ENCODE measurements at places on chromosomes 2 and 18. TPM values are rescaled to one million over a fixed set of nuclear protein-coding genes. Genes with fewer than 3 reads are reported as not detected.

DNA sequence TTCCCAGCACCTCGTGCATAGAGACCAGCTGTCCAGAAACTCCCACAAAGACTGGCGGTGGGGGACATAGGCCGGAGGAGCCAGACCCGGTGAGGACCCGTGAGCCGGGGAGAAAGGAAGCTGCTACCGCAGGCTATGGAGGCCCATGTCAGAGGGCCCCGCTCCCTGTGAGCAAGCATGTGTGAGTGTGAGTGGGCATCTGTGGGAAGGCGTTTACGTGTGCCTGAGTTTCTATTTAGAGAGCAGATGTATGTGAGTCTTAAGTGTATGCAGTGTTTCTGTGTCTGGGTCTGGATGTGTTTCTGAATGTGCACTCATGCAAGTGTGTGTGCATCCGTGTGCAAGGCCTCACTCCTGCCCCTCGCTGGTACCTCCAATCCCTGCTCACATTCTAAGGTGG lies 187.8 kb upstream of the RAB6C start:
- DNase-seq = no peak
- H3K27ac ChIP-seq = no peak overlapping the region
- no peak overlapping the region for H3K4me3 ChIP-seq
- peaks cover 28% of the 10 kb centered on the region for H3K27me3 ChIP-seq
- no peaks in the 10 kb centered on the region for H3K4me1 ChIP-seq

The MROH2A gene
- total RNA-seq = not detected

The TNS1 gene
- 828 TPM for total RNA-seq

- H3K36me3 ChIP-seq = no peaks in the 10 kb centered on the region
- H3K4me1 ChIP-seq = no peaks in the 10 kb centered on the region
- H3K4me3 ChIP-seq = no peak overlapping the region
- DNase-seq = no peak
- no peaks in the 10 kb centered on the region for H3K27me3 ChIP-seq
Observed at GRCh38 chr2:205564346-205565141, 117.8 kb upstream of the NRP2 start.

The EFEMP1 gene
- 72.3 TPM for total RNA-seq

DNA sequence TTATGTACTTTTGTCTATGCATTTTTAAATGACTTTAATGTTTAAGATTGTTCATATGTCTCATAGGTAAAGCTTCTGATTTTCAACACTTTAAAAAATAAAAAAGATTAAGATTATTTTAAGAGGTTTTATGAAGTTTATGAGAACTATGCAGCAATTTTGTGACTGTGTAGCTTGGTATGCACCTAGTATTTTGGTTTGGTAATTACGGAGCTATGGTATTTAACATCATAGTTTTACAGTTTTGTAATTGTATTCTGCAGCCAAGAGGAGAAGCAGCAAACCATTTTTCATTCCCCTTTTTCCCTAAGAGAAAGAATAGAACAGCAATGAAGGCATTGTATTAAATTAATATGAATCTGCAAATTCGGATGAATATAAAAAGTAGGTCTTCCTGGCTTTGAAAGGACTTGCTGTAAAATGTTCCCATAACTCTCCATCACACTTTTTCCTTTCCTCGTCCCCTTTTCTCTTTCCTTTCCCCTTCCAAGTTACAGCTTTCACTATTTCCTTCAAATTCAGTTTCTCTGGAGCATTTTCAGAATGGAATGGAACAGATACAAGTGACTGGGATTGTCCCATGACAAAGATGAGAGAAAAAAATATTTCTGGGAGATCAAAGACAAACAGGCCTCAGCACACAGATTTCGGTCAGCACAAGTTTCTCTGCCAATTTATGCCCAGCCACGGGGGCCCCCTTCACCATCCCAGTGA lies 26.1 kb upstream of the PIEZO2 start:
- H3K27me3 ChIP-seq = no peaks in the 10 kb centered on the region
- H3K4me3 ChIP-seq = no peak overlapping the region
- no peak overlapping the region for H3K27ac ChIP-seq
- DNase-seq = no peak
- H3K36me3 ChIP-seq = no peaks in the 10 kb centered on the region

DNA sequence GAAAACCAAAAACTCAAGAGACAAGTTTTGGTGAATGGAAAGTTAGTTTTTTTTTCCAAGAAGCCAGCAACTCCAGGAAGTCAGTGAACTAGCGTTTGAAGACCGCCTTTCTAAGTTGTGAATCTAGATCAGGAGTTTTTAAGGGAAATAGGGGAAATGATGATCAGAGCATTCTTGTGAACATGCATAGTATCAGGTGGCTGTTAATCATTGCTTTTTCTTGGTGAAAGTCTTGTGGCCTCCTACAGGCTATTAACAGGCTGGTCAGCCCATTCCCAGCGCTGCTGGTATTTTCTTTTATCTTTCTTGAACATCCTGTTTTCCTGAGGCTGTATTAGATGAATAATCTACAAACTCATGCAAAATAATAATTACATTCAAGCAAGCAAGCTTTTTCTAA lies 155.8 kb downstream of the PTPRM start:
- DNase-seq = no peak
- no peaks in the 10 kb centered on the region for H3K27me3 ChIP-seq
- H3K4me3 ChIP-seq = no peak overlapping the region
- H3K27ac ChIP-seq = no peak overlapping the region
- H3K4me1 ChIP-seq = peaks cover 46% of the 10 kb centered on the region
- no peaks in the 10 kb centered on the region for H3K36me3 ChIP-seq

DNA sequence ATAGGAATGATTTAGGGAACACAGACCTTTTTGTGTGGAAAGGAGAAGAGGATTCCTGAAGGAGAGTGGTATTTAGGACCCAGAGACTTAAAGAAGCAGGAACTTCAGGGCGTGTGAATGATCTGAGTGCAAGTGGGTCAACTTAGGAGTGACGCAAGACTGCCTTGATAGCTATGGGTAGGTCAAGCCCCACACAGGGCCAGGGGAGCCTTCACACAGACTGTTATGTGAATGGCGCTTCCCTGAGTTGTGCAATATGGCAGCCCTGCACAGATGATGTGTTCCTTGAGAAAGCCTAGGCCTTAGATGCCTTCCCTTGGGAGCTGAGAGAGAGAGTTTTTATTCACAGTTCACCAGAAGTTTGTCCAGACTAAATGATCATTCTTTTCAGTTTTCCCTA lies 47.1 kb upstream of the IGFBP5 start:
- H3K27me3 ChIP-seq = no peaks in the 10 kb centered on the region
- peaks cover 12% of the 10 kb centered on the region for H3K4me1 ChIP-seq
- H3K4me3 ChIP-seq = no peak overlapping the region
- H3K27ac ChIP-seq = peak overlapping the region; percentile 66
- peak; percentile 47 for DNase-seq

- no peak overlapping the region for H3K27ac ChIP-seq
- peaks cover 97% of the 10 kb centered on the region for H3K36me3 ChIP-seq
- no peaks in the 10 kb centered on the region for H3K4me1 ChIP-seq
- H3K4me3 ChIP-seq = no peak overlapping the region
Observed at GRCh38 chr2:73856214-73856613, 27.5 kb downstream of the STAMBP start.

The IL36RN gene
- total RNA-seq = not detected
